ENCODE measurements at places on chromosomes 6 and 20.

GRCh38 chr6:170233286-170234205 is 57.3 kb downstream of the DLL1 start:
- no peak for DNase-seq

DNA sequence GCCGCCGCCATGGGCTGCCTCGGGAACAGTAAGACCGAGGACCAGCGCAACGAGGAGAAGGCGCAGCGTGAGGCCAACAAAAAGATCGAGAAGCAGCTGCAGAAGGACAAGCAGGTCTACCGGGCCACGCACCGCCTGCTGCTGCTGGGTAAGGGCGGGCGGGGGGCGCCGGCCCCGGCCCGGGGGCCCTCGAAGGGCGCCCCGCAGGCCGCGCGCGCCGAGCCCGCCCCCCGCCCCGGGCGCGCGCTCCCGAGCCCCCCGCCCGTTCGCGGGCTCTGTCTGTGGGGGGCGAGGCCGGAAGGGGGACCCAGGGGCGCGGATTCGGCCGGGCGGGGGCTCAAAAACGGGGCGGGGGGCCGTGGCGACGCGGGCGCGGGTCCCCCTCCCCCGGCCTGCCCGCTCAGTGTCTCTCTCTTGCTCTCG is 39.2 kb downstream of the GNAS start:
- peak; percentile 50 for DNase-seq

DNA sequence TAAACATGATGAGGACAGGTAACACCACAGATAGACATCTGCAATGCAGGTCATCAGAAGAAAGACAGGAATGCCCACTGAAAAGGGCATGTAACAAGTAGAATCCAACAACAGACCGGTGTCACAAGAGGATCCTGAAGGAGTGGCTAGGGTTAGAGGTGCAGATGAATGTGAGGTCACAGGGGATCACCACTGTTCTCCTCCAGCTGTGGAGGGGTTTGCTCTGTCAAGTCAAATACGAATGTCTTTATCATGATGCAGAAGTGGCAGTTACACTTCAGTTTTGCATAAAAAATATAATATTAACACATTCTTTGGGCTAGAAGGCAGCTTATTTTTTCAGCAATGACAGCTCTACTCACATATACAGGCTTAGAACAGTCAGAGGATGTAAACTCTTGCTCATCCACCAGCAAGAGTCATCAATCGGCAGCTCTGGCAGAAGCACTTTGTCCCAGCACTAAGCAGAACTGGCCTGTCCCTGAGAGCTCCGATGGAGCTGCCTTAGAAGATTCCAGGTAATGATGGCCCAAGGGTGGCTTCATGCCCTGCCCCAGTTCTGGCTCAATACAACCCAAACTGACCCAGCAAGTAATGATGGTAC is 130.4 kb upstream of the TRAF3IP2 start:
- DNase-seq, result no peak

GRCh38 chr20:2633381-2633780 is 19.1 kb upstream of the NOP56 start:
- DNase-seq, result no peak

DNA sequence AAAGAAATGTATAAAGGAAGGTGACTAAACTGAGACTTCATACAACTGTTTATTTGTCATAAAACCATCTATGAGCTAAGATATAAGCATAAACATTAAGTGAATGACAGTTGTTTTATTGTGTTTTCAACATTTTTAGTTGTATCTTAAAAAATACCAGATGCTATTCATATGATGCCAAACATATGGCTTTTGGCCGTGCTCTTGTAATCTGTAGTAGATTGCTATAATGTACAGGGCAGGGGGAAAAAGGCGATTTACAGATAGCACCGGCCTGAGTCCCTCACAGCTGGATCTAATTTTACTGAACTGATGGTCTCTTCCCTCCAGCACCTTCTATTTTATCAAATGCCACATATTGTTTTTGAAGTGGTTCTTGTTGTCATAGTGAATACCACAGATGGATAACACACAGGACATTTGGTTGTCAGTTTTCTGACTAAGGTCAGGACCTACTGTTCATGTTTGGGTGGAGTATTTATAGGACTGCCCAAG is 48.2 kb downstream of the CENPW start:
- no peak for DNase-seq

- DNase-seq, result no peak
These were observed 88.6 kb downstream of the BFSP1 start for GRCh38 chr20:17442588-17442987.
